D341Med (cell line): ENCODE measurements at places on chromosomes 4 and X.

GRCh38 chr4:4456351-4456750 is 69.4 kb downstream of the NSG1 start:
- DNase-seq, result no peak

- no peak for DNase-seq
These were observed 168.4 kb downstream of the MAD2L1 start for GRCh38 chr4:119898211-119898610.

- peak; percentile 34 for DNase-seq
These were observed 113.4 kb downstream of the BCOR start for GRCh38 chrX:39984191-39984956.

- no peak for DNase-seq
These were observed 29.8 kb downstream of the PIGG start for GRCh38 chr4:528835-529234.

DNA sequence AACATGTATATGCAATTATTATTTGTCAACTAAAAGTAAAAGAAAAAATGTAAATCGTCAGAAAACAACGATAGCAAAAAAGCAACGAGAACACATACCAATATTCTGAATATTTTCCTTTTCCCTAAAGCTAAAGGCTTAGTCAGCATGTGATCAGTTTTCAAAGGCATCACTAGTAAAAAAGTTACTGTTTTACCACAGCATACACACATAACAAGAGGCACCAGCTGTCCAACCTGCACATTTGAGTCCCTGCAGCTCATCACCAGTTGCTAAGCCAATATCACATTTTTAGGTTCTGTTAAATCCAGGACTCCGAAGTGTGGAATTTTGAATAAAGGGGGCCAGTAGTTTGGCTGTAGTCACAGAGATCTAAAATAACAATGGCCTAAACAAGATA is 203.8 kb downstream of the ADGRA3 start:
- no peak for DNase-seq

- DNase-seq, result no peak
These were observed 7.5 kb upstream of the SLC39A8 start for GRCh38 chr4:102352781-102353180.

- peak; percentile 72 for DNase-seq
These were observed 82.5 kb downstream of the HPRT1 start for GRCh38 chrX:134542485-134542884.

DNA sequence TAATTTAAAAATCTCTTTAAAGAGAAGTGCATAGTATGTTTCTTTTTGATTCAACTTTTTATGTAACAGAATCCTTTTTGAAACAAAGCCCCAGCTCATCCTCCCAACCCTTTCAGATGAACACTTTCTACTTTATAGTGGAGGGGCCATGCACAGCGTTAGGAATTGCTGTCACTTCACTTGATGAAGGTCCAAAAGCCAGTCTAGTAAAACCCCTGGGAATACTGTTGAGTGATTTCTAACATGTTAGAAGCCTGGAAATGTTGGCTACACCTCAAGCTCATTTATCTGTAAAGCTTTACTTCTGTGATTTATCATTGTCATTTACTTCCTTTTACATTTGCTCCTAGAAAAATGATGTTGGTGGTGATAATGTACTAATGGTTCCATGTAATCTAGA is 1608.9 kb upstream of the TENM3 start:
- DNase-seq, result no peak

DNA sequence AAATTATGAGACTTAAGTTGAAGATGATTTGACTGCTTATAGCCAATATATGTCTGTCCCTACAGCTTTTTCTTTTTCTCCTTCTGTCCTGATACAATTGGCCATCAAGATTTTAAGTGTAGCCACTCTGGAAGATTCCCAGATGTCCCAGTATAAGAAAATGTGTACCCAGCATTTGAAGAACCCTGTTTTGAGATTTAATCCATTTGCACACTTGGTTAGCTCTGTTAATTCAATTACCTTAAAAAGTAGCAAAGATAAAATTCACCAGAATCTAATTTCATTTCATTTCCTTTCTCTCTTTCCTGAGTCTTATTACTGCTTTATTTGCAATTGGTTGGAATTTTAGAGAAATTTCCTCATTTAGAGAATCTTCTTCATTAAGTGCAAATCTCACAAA is 81.4 kb downstream of the DDIT4L start:
- no peak for DNase-seq

DNA sequence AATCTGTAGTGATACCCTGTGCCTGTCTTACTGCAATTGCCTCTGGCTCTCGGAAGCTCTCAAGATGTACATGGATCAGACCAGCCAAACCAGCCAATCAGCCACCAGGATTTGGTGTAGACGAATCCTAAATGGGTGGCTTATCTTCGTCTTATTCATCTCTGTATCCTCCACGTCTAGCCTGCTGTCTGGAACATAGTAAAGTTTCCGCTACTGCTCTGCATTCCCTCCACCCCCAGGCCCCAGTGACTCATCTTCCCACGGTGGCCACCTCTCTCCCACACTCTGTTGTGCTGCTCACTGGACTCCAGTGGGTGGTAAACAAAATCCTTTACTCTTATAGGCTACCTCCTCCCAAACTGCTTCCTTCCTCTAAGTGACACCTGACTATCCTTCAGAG is 37.8 kb downstream of the SEPTIN6 start:
- DNase-seq, result no peak

GRCh38 chr4:52572936-52573485 is 86.1 kb downstream of the USP46 start:
- DNase-seq, result no peak

DNA sequence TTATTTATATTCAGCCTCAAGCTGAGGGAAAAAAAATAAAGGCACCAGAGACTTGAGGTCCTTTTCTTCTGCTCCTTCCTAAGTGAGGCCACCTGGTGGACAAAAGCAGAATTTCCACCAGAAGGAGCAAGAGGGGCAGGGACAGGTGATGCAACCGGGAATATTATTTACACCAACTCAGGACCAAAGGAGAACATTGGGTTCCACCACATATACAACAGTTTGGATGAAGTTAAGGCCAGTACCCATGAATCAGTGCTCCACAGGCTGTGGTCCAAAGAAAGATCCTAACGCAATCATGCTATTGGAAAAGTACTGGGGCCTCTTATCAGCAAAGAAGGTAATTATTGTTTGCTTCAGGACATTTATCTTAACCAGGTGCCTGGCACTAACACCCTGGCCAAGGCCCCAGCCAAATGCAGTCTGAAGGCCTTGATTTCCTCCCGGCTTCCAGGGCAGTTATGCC is 57.4 kb downstream of the TSC22D3 start:
- DNase-seq, result peak; percentile 67

- DNase-seq, result no peak
These were observed 70.7 kb downstream of the TMEM47 start for GRCh38 chrX:34586346-34586911.
